Vagina (tissue), 2 donors: ENCODE measurements at places on chromosomes 4 and X. TPM values are rescaled to one million over a fixed set of nuclear protein-coding genes. Genes with fewer than 3 reads are reported as not detected.

PAGE1 gene
- total RNA-seq: not detected

GRCh38 chrX:150184491-150184890 lies 178.6 kb upstream of the MAMLD1 start:
- peak; percentile 4 for DNase-seq
- H3K27ac ChIP-seq: no peak overlapping the region
- no peaks in the 10 kb centered on the region for H3K27me3 ChIP-seq
- H3K4me1 ChIP-seq: no peaks in the 10 kb centered on the region

DNA sequence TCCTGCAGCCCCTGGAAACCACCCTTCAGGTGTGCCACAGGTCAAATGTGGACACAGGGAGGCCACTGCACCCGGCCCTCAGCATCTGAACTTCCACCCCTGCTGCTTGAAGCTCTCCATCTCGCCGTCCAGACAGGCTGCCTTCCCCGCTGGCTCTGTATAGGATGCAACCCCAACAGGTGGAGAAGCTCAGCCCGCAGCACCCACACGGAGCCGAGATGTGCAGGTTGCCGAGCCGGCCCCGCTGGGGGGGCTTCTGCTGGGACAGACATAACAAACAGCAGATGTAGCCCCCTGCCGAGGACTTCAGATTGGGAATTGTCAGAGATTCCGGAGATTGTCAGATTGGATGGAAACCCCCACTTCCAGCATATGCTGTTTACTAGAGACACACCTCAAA lies 20.5 kb downstream of the TMEM187 start:
- no peak for DNase-seq
- H3K4me3 ChIP-seq: no peak overlapping the region
- no peaks in the 10 kb centered on the region for H3K4me1 ChIP-seq
- H3K27me3 ChIP-seq: no peaks in the 10 kb centered on the region
- no peaks in the 10 kb centered on the region for H3K36me3 ChIP-seq

DNA sequence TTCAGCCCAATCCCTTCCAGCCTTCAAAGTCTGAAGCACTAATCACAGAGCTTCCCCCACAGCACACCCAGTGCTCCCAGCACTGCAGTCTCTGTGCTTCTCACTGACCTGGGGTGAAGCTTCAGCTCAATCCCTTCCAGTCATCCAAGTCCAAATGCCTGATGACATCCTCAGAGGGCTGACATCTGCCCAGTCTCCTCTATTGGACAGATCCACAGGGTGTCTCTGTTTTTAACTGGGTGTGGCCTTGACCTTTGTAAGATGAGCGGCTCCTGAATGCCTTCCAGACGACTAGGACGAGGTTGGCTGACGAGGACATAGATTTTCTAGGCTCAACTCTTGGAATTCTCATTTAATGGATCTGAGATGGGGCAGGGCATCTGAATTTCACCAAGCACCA lies 7.6 kb upstream of the SLC2A9 start:
- no peaks in the 10 kb centered on the region for H3K36me3 ChIP-seq
- no peaks in the 10 kb centered on the region for H3K27me3 ChIP-seq
- DNase-seq: no peak
- H3K27ac ChIP-seq: no peak overlapping the region

- no peak for DNase-seq
- no peaks in the 10 kb centered on the region for H3K27me3 ChIP-seq
- no peak overlapping the region for H3K4me3 ChIP-seq
- no peaks in the 10 kb centered on the region for H3K4me1 ChIP-seq
- no peak overlapping the region for H3K27ac ChIP-seq
These were observed 12.1 kb downstream of the DOK7 start for GRCh38 chr4:3475041-3475712.

- H3K36me3 ChIP-seq: no peaks in the 10 kb centered on the region
- no peak for DNase-seq
- H3K4me1 ChIP-seq: no peaks in the 10 kb centered on the region
- no peak overlapping the region for H3K4me3 ChIP-seq
- H3K27me3 ChIP-seq: no peaks in the 10 kb centered on the region
These were observed 25.9 kb upstream of the CLDN24 start for GRCh38 chr4:183348136-183348535.

DNA sequence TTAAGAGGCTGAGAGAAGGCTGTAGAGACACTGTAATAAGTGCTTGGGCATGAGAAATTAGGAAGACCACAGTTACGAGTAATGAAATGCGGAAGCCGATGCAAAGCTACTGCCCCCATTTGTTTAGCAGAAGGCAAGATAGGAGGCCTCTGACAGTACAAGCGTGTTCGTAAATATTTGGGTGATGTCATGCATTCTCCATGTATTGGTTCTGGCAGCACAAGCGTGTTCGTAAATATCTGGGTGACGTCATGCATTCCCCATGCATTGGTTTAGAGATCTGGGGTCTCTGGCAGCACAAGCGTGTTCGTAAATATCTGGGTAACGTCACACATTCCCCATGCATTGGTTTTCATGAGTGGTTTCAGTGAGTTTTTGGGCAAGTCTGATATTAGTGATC lies 661.5 kb upstream of the FRG1 start:
- no peak overlapping the region for H3K4me3 ChIP-seq
- DNase-seq: no peak
- no peaks in the 10 kb centered on the region for H3K4me1 ChIP-seq
- no peaks in the 10 kb centered on the region for H3K27me3 ChIP-seq
- no peak overlapping the region for H3K27ac ChIP-seq

GRCh38 chr4:53622739-53623151 lies 31.5 kb upstream of the LNX1 start:
- H3K4me3 ChIP-seq: no peak overlapping the region
- peaks cover 4% of the 10 kb centered on the region for H3K4me1 ChIP-seq
- H3K27ac ChIP-seq: no peak overlapping the region
